Non-pigmented ciliary epithelial cell (primary cell): ENCODE measurements at places on chromosomes 3 and 15.
A peak's percentile ranks its signal among the peaks of the same experiment; 100 is the strongest.

DNA sequence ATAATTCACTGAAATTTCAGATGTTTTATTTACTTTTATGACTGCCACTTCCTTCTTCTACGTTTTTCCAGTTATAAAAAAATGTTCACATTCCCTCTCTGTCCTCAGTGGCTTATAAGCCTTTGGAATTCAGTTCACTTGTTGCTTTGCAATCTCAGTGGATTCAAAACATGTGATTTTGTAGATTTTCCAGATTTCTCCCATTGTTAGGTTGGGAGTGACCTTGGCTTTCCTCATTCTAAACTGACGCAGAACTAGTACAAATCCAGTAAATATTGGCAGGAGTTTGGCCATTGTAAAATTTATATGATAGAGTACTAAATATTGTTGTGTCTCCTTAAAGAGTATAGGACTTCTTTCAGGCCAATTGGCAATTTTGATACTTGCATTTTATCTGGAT, 812.3 kb upstream of the ROBO1 start:
- DNase-seq, result no peak

GRCh38 chr15:92120094-92120795, 266.7 kb downstream of the SLCO3A1 start:
- no peak for DNase-seq

DNA sequence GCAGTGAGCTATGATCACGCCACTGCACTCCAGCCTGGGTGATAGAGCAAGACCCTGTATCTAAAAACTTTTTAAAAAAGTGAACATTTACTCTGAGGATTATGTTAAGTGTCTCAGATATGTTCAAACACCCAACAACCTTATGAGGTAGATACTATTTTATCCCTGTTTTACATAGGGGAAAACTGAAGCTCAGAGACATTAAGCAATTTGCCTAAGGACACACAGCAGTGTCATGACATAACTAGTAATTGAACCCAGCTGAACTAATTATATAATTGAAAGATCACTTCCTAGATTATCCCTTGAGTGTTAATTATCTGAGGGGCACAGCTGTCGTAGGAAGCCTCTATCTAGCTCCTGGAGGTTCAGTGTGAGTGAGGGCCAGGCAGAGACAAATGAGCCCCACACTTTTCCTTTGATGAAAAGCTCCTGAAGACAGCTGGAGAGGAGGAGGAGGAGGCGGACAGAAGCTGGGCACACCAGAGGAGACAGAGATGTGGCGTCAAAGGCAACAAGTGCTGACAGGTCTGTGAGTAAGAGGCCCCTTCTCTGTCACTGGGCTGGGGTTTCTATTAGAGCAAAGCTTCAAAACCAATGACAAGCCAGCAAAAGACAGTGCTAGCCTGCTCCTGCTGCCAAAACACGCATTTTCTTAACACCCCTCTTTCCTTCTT, 20.5 kb downstream of the TRH start:
- no peak for DNase-seq

DNA sequence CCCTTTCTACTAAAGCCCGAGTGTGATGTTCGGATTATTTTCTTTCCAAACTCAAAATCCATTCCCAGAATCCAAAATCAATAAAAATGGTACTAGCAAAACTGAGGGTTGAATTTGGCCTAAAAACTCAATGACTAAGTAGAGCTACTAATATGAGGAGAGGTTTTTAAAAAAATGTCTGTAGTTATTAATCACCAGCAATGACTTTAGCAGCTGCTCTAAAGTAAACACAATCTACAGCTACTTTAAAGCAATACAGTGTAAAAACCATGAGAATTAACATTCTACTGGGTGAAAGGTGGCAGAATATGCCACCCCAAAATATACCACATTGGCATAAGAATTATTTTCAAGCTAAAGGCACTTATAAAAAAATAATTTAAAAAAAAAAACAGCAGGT, 23.5 kb downstream of the FHIT start:
- DNase-seq, result no peak

- no peak for DNase-seq
These were observed 107.8 kb downstream of the MYRIP start for GRCh38 chr3:39917065-39917773.

DNA sequence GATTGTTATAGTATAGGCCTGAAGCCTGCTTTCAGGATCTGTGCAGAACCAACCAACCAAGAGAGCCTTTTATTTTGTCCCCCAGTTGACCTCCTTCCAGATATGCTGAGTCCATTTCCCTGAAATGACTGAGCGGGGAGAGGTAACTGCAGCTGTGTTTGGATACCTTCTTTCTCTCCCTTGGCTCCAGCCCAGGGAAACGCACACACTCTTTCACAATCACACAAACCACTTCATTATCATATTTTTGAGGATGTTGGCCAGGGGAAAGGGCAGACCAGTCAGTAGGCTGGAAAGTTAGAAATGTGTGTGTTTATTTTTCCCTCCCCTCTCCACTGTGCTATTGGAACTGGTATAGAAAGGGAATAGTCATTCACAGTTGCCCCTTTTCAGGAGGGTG, 417.7 kb upstream of the TBL1XR1 start:
- peak; percentile 99 for DNase-seq

DNA sequence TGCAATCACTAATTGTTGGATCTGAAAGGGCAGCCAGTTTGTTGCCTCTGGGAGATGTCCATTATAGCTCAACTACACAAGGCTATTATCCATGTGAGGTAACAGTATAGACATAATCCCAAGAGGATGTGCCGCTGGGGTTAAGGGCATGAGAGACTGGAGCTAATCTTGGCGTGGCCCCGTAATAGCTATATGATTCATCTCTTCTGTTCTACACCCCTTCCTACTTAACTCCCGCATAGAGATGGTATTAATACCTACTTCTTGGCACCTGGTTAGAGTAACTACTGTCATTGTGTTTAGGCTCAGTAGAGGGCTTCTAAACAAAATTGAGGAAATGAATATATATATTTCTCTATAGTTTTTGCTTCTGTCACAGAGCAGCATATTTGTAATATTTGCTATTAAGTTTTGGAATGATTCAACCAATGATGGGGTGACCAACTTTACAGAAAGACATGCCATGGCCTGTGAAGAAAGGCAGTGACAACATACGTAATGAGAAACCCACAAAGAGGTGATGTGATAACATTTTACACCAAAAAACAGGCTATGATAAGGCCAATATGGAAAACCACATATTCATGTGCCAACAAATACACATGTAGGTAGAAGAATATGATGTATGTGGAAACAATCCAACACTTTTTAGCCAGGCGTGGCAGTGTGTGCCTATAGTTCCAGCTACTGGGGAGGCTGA, 76.8 kb upstream of the DPH6 start:
- no peak for DNase-seq

- DNase-seq, result no peak
These were observed 681.4 kb downstream of the MCTP2 start for GRCh38 chr15:94912760-94913159.

GRCh38 chr3:51620543-51620942, 50.5 kb upstream of the TEX264 start:
- peak; percentile 14 for DNase-seq

DNA sequence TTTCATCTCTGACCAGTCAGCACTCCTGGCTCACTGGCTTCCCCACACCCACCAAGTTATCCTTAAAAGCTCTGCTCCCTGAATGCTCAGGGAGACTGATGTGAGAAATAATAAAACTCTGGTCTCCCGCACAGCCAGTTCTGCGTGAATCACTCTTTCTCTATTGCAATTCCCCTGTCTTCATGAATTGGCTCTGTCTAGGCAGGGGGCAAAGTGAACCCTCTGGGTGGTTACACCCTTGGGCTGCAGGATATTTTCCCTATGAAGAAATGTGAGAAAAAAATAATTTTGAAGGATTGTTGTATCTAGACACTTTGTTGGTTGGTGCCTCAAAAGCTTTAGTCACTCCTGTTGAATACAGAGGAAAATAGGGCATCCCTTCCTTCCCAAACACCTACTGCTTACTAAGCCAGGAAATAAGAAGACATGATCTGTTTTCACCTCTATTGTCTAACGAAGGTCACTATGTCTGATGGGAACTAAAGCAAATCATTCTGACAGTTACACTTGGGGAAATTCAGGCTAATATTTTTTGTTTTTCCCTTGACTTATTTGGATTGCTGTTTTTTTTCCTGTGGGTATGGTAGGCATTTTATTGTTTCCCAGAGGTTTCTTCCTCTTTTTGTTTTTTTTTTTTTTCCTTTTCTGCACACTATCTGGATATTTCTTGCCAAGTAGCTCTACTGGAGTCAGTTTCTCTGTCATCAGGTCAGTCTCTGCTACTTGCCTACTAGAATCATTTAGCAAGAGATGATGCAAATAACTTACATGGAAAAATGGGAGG, 15.3 kb upstream of the TNFSF10 start:
- DNase-seq, result no peak

GRCh38 chr3:197355713-197356112, 57.3 kb upstream of the DLG1 start:
- no peak for DNase-seq

- no peak for DNase-seq
These were observed 378.2 kb upstream of the AZI2 start for GRCh38 chr3:28726840-28727239.

- no peak for DNase-seq
These were observed 108.3 kb downstream of the TOP2B start for GRCh38 chr3:25556447-25556846.
